ENCODE measurements at places on chromosomes 6 and 20.

- no peak for DNase-seq
Observed at GRCh38 chr6:168584249-168584648, 143.3 kb downstream of the SMOC2 start.

GRCh38 chr20:13337090-13337784, 116.2 kb downstream of the ISM1 start:
- DNase-seq, result no peak

DNA sequence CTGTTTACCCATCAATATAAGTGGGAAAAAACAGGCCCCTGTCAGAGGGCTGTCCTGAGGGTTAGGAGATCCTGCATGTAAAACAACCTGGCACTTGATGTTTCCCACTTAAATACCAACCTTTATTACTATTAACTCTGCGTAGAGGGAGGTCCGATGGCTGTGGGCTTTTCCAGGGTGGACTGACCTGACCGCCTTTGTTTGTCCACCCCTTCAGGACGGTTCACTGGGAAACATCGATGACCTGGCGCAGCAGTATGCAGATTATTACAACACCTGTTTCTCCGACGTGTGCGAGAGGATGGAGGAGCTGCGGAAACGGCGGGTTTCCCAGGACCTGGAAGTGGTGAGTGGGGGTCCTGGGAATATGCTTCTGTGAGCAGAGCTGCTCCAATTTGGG, 47.3 kb downstream of the SASH1 start:
- DNase-seq, result no peak

DNA sequence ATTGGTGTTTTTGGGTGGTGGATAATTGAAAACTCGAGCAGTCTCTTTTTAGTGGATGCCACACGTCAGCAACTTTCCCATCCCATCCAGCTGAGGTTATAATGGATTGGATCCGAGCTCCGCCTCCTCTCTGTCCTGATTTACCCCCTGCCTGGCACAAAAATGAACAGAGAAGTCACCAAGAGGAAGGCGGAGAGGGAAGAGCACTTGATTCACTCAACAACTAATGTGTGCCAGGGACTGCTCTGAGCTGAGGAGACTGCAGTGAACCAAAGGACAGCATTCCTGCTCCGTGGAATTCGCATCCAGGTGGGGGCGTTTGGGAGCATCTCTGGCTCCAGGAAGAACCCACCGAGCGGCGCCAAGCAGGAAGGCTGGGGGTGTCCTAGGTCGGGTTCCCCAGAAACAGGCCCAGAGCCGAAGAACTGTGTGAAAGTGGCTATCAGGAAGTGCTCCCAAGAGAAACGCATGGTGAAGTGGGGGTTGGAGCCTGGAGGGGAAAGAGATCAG, 95.8 kb upstream of the NAA20 start:
- no peak for DNase-seq

DNA sequence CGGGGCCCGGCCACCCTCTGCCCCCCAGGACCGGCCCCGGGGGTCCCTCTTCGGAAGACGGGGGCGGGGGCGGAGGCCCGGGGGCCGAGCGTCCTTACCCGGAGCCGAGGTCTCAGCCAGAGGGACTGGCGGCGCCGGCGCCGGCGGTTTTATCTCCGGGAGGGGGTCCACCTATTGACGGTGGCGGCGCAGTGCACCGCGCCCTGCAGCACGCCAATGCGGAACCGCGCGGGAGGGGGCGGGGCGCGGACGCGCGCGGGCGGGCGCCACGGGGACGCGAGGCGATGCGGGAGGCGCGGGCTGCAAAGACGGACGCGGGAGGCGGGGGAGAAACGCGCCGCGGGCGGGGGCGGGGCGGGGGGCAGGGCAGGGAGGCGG, at the start of gene EEF1A2:
Gene EEF1A2, minus strand, starts transcription at position 124 of the 378 bp plus-strand sequence. CDS start 1,320 bp downstream, outside the sequence.
- no peak for DNase-seq

DNA sequence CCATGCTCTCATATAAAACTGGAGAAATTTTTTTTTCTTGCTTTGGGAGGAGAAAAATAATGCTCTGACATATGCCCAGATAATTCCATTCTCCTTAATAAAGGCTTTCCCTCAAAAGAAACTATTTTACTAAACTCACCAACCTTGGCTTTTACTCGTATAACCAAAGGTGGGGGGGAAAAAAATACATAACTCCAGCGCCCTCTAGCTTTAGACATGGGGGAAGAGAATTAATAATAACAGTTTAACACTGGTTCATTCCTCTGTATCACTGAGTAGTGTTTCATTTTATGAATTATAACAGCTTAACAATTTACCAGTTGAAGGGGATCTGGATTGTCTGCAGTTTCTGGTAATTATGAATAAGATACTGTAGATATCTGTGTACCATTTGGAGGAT, 1226.1 kb downstream of the GRIK2 start:
- no peak for DNase-seq

DNA sequence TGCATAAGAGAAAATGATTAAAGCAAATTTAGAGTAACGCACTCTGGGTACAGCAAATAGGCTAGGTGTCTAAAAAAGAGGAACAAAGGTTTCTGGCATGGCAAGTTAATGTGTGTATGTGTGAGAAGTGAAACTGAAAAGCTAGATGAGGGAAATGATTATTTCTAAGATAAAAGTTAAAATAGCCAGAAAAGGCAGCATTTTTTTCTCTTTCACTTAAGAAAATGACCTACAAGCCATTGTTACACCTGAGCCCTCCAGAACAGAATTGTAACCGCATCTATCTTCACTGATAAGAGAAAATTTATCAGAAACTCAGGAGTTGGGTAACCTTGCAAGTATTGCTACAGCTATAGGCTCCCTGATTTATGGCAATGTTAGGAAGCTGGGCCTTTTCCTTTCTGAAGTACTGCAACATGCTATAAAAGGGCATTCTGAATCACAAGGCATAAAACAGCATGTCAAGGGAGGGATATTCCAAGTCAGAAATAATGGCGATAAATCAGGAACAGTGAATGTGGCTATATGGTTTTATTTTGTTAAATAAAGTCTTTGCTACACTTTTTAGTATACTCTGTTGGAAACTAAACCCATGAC, 395.3 kb downstream of the TBC1D32 start:
- no peak for DNase-seq

DNA sequence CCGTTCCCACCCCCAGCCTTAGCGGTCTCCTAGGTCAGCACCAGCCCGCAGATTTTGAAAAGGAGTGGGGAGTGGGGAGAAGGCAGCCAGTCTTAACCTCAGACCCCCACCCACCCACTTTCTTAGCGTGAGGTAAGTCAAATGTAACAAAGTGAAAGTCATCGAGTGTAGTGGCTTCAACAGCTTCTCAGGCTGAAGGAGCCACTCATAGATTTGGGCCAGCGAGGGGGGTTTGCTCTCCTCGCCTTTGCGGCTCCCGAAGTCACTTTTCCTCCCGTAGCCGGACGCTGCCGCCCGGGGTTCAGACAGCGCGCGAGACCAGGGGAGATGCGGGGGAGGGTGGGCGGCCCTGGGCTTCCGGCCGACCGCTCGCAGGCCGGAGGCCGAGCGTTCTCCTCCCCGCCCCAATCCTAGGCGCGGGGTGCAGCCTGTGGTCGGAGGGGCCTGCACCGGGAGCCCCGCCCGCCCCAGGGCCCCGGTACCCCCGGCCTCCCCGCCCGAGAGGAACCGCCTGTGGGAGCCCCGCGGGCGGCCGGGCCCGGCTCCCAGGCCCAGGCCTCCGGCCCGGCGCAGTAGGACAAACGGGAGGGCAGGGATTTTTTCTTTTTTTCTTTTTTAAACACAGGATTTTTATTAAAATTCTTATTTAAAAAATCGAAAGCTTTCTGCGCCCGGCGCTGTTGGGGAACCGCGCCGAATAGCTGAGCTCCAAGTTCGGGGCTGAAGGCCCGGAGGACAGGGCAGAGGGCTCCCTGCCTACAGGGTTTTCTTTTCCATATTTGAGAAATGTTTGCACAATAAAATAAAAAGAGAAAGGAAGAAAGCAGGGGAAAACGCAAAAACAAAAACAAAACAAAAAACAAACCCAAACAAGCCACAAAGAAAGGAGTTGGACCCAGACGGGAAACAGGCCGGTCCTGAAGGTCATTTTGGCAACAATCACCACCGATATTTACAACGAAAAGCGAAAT, 3.2 kb downstream of the NKX2-2 start:
- DNase-seq, result no peak

GRCh38 chr6:10163203-10163962, 251.5 kb downstream of the TFAP2A start:
- DNase-seq, result no peak
